ENCODE measurements at places on chromosomes 4 and X.

GRCh38 chr4:42320822-42321388 is 76.4 kb upstream of the SHISA3 start:
- DNase-seq: no peak

- DNase-seq: no peak
Observed at GRCh38 chr4:182194091-182194824, 48.9 kb upstream of the TENM3 start.

DNA sequence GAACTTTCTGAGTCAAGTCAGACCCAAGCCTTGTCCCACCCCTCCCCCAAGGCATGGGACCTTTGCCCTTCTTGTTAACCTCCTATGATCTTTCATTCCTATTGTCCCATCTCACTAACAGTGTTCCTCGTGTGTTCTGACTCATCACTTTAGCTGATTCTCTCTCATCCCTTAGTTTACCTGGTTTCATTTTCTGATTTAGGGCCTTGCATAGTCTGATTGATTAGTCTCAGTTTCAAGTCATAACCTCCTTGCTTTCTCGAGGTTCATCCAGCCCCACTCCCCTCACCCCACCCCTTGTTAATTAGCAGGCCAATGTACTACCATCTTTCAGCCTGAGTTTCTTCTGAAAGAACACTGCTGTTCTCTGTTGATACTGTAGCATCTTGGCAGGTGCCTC is 517.4 kb downstream of the RPA4 start:
- DNase-seq: no peak

DNA sequence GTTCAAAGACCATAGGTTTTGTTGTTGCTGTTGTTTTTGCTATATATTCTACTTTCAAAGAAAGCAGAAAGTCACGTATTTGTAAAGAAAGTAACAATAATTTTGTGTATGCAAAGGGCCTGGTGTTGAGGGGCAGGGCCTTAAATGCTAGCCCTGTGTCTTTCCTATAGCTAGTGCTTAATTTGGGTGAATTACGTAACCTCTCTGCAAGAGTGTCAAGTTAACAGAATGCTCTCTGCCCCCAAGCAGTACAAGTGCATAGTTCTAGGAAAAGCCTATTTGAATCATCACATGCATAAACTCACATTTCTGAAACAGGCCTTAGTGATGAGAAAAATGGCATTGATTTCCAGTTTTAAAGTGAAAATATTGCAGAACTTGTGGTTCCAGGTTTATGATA is 663.6 kb downstream of the STIM2 start:
- DNase-seq: no peak

GRCh38 chr4:52957220-52957686 is 95.1 kb downstream of the RASL11B start:
- no peak for DNase-seq

DNA sequence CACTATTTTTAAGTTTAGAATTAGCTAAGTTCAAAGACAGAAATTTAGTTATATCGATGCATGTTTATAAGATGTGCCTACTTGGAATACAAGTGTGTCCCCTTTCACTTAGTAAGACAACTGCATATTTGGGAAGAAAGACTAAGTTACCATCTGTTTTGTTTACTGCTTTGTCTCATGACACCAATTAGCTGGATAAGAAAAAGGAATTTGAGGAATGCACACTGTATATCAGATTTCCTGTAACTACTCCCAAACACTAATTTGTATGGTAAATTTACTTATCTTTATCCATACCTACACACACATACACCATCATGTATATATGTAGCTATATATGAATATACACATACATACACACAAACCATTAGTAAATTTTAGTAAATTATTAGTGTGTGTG is 1442.8 kb upstream of the IGFBP7 start:
- DNase-seq: no peak

GRCh38 chr4:102780476-102781144 is 19.8 kb upstream of the MANBA start:
- no peak for DNase-seq

- no peak for DNase-seq
Observed at GRCh38 chrX:13164611-13165010, 120.2 kb upstream of the FAM9C start.

DNA sequence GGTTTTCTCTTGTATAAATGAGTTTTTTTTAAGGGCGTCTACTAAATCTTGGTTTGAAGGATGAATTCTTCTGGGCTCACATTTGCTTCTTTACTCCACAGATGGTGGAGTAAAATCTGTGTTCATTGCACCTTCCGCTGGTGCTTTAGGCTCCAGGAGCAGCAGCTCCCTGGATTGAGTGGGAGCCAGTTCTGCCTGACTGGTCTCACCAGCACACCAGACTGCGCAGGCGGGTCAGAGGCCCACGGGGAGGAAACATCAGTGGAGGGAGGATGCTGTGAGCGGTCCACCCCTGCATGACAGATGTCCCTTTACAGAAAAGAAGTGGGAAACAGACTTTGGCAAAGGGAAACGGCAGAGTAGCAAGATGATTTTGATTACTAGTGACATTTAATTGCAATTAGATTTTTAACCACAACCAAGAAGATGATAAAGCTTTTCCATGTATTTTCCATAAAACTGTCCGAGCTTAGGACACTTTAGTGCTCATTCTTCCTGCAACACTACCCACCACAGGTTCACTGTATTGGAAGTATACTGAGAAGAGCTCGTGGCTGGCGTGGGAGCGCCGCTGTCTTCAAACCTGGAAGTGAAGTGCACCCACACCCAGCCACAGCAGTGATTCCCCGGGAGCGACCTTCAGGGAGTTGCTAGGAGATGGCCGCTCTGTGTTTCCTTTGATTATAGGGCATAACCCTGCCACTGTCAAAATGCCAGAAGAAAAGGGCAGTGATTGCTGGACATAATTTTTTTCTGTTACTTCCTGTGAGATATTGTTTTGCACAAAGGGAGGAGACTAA is 95.2 kb downstream of the SORBS2 start:
- no peak for DNase-seq
